ENCODE measurements at places on chromosomes 7 and 10.

DNA sequence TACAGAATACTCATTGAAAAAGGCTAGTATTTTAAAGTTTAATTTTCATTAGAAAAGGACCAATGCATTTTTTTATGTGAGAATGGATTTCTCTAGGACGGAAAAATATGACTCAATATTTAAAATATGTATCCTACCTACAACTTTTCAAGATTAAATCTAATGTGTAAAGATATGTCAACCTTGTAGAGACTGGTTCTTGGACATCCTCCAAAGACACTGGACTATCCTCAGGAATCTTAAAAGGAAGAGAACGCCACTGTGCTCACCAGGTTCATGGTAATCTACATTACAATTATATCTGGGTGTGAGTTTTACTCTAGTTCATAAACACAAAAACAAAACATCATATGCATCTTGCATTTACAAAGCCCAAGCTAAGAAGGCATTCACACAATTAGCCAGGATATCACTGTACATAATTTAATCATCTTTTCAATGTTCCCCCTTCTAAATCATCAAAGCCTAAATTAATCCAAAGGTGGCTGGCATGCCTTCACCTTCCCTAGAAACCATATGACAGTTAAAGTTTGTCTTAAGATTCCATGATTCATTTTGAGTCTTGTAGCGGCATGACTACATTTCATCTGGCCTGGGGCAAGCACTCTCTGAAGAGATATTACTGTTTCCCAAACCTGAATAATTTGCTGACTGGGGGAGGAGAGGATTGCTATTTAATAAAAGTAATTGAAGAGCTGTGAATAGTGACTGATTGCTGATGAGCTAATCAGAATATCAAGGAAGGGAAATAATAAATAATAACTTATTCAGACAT lies 12.0 kb downstream of the SGCE start:
- no peak for DNase-seq

DNA sequence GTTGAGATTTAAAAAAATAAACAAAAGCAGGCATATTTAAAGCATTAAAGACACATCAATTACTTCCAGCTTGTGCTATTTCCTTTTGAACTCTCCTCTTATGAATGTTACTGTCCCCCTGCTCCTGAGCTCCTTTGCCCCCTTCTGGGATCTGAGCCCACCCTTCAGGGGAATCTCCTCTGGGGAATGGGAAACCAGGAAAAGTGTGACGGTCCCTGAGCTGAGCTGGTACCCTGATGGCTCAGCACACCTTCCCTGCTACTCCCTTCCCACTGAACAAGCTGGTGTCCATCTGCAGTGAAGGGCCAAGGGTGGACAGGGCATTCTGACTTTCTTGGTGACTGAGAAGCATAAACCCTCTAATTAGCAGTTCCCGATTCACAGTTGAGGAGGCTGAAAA lies 356.3 kb downstream of the PTEN start:
- no peak for DNase-seq

DNA sequence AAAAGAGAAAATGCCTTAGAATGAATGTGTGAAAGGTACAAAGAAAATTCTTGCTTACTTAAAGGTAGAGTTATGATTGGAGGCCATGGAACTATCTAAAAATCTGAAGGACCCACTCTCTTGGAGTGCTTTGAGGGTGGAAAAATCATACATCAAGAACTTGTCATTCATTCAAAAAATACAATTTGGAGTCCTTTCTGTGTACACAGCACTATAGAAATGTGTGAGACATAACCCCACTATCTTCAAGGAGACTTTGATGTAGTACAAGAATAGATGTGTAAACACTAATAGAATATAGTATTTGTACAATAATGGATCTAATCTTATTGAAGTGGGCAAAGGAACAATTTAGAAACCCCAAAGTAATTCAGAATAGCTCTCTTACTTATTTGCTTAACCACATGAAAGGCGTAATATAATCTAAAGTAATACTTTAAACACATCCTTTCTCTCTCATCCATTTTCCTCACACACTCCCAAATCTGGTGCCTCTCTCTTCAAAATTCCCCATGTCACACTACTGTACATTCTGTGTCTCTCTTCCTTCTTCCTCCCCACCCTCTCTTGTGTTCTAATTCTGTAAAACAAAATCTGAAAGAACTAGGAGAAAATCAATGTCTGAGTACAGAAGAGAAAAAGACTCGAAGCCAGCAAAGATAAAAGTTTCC lies 166.7 kb downstream of the DNAJB9 start:
- DNase-seq, result no peak

GRCh38 chr7:124843336-124843735 lies 77.7 kb upstream of the GPR37 start:
- DNase-seq, result no peak

DNA sequence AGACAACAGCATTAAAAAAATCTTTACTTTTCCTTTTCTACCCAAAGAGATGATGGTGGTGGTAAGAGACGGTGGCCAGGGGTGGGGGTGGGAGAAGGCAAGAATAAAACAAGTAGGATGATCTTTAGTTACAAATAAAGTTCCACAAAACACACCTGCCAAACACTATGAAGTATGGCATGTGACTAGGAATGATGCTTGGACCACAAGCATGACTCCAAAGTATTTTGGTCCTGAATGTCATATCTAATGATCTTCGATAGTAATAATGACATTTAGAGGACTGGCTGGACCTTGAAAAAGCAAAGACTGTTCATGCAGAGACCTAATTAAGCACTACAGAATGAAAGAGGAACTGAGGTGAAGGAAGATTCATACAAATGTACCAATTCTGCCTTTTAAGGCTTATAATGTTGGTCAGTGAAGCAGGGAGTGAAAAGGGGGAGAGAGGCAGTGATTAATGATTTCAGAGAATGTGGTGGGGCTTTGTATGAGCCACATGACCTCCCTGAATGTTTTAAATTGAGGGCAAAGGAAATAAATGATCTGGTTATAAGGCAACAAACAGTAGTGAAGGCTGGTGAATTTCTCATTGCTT lies 29.6 kb upstream of the DKK1 start:
- DNase-seq, result no peak

DNA sequence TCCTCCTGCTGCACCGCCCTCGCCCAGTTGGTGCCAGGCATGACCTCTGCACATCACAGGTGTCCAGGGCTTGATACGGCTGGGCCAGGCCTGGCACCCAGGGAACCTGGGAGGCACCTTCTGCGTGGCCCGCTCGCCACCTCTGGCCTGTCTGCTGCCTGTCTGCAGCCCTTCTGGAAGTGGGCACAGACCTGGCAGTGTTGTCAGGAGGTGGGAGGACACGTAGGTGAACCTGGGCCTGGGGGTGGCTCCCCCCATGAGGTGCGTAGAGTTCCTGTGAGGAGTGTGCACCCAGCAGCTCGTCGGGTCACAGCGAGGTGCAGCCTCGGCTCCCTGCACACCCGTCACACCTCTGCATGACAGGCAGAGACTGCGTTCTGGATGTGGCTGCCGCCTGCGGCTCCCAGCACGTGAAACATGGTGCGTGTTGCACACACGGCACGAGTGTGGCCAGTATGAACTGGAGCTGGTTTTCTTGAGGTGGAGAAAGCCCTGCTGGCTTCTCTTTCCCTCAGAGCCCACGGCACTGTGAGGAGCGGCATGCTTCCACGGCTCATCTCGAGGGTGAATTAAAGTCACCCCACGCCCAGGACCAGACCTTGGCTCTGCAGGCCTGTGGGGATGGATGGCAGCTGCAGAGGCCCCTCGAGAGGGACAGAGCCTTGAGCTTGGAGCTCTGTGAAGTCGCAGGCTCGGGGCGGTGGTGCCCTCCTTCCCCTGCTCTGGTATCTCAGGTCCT lies 24.8 kb downstream of the INPP5A start:
- DNase-seq, result no peak

DNA sequence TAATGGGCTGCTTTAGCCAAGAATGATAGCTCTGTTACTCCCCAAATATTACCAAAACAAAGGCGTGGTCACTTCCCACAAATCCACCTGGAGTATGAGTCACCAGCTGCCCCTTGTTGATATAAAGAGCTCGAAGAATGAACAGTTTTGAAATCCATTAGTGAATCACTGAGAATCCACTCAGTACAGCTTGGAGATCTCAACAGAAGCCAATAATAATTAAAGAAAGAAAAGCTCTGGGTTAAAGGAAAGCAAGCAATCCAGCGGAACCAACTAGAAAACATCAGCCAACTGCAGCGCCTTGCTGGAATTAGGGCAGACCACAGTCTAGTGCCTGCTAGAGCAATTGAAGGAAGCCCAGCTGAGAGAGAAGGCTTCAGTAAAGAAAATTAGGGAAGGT lies 576.0 kb upstream of the C7orf33 start:
- DNase-seq, result no peak

Measured in activated T-helper 1 cell treated with anti-CD3 and anti-CD28 coated beads, Interleukin-2, amount 50 U/mL, for 16 hours (primary cell).